ENCODE measurements at places on chromosomes 7 and 10.

GRCh38 chr10:102418622-102419268, at the start of gene PSD:
TSS of gene PSD (minus strand) at chr10:102418785. CDS start at chr10:102417038, 1,747 bp downstream.
- no peak for DNase-seq

DNA sequence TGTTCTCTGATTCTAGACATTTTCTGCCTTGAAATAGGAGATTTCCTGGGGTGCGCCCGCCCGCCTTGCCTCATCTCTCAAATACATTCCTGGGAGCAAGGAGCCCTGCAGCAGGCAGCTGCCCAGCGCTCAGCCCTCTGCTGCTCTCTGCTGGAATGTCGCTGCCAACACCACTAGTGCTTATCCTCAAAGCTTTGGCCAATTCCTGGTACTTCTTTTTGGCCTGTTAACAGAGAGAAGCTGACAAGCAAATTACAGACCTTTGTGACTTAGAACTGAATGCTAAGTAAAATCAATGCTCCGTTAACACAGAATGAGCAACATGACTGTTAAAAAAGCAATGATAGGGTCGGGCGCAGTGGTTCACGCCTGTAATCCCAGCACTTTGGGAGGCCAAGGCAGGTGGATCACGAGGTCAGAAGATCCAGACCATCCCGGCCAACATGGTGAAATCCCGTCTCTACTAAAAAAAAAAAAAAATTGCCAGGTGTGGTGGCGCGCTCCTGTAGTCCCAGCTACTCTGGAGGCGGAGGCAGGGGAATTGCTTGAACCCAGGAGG, 41.9 kb upstream of the SYPL1 start:
- peak; percentile 54 for DNase-seq

GRCh38 chr10:85032981-85033380, 704.6 kb downstream of the CCSER2 start:
- DNase-seq: no peak

GRCh38 chr7:6691103-6691502, 15.6 kb downstream of the ZNF12 start:
- no peak for DNase-seq

- DNase-seq: peak; percentile 26
Measured at GRCh38 chr10:109773288-109774120, 149.8 kb downstream of the XPNPEP1 start.

DNA sequence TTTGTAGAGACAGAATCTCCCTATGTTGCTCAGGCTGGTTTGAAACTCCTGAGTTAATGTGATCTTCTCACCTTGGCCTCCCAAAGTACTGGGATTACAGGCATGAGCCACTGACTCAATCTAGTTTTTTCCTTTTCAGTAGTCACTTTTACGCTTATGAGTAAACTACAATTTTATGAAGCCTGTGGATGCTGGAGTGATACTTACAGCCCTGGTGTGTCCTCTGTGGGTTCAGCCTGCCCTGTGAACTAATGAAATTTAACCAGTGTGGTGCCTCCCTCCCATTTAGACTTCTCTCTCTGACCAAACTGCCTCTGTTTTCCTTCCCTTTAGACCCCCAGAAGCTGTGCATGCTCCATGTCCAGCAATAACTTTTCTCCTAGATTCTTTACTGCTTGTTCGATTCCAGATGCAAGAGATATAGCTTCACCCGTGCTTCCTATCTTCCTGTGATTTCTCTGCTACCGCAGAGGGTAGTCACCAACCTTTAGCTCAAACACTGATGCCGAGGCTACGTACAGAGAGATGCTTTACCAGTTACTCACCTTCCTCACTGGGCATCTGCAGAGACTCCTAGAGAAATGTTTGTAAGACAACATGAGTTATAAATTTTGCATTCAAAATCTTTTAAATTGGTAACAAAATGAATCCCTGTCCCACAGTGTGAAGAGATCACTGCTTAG, 90.8 kb downstream of the KIAA1217 start:
- no peak for DNase-seq

- no peak for DNase-seq
Measured at GRCh38 chr7:127689194-127689772, 37.3 kb downstream of the SND1 start.

DNA sequence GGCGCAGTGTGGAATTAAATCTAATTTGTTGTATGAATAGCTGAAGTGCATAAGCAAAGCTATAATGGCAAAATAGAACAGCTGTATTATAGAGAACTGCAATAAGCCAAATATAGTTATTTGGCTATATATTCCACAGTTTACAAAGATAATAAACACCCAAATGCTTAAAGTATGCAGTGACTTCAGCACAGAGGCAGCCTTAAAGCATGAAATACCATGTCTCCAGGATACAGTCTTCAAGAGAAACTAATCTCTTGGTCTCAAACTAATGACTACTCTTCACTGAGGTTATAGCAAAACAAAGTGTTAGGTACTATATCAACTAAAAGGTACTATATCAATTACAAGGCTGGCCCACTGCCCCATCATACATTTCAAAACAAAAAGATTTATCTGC, 48.0 kb downstream of the NT5C2 start:
- DNase-seq: no peak

GRCh38 chr10:46287846-46288477, 1.2 kb downstream of the ANTXRL start:
- no peak for DNase-seq

DNA sequence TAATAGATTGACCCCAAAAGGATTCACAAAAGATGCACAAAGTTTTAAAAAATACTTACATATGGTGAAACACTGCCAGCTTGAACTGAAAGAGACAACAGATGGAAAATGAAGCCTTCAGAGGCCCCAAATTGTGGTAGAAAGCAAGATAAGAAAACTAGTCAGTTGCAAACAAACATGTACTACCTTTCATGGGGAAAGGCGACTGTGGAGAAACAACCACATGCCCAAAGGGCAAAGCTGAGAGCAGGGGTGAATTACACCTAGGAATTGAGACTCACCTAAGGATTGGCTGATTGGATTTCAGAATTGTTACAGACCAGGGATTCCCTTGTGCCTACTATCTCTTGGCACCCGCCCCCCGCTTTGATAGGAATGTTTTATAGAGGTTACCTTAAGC, 13.1 kb downstream of the EPC1 start:
- no peak for DNase-seq

DNA sequence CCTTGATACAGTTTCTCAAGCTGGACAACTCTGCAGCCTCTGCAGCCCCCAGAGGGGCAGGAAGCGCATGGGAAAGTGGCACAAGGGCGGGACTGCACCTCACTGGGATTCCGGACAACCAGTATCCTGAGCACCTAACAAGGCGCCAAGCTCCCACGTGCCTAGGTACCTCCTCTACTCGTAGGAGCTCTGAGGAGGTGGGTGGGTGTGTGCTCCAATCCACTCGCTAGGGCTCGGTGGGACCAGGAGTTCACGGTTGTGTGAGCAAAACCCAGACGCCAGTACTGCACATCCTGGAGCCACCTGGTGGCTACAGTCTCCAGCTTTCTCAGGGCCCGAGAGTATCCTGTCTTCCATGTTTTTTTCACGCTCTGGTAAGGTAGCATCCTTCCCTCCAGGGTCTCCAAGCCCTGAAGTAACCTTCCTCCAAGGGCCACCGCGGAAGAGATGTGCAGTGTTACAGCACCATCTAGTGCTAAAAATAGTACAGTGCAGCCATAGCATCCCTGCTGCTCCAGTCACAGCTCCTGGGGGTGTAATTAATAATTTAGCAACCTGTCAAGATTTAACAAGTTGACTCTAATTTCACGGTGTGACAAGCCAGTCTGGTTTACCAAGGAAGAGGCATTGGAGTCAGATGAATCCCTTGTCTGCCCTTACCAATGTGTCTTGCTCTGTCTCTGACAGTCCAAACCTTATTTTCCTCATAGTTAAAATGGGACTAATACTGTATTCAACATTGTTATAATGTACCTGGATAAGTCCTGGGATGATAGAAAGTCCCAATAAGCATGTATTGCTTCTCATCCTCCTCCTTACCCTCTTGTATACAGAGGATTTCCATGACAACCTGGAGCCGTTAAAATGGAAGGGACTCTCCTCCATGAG, 70.4 kb downstream of the HERPUD2 start:
- peak; percentile 31 for DNase-seq

DNA sequence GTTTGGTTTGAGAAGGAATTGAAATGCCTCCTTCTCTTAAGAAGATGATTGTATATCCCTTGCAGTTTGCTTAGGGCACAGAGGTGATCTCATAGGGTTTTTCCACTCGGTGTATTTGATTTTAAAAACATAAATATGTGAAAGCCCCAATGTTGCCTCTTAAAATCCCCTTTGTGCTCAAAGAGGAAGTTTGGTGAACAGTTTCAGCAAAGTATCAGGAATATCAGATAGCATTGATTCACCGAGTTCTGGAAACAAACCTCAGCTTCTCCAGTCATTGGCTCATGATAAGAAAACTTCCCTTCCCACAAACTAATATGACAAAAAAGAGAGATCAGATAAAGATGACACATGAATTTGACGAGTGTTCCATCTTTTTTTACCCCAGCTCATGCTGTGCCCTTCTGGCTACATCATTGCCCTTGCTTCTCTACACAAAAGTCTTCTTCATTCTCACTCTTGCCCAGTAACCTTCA, 20.1 kb upstream of the SMNDC1 start:
- no peak for DNase-seq

GRCh38 chr7:88357781-88358525, 51.3 kb upstream of the STEAP4 start:
- DNase-seq: peak; percentile 13

- DNase-seq: no peak
Measured at GRCh38 chr7:83362871-83363550, 200.3 kb upstream of the PCLO start.

DNA sequence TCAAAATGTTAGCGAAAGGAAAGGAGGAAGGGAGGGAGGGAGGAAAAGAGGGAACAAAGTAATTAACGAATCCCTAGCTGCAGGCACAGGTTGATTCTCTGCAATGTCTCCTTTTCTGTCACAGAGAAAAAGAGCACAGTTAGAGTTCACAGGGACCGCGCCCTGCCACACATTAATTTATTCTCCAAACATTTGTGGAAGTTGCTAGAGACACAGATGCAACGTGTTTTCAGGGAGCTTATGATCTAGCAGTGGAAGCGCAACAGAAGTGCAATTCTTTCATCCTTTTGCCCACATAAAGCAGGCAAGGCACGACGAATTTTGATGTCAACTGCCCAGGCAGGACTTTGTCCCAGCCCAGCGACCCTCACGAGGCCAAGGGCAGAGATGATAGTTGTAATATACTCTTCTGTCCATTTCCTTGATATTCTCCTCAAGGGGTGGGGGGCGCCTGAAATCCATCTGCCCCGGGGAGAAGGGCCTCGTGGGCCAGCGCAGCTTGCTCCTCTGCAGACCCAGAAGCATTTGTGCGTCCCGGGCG, 101.7 kb upstream of the ZNF438 start:
- DNase-seq: no peak

GRCh38 chr10:95394161-95394880, 103.5 kb upstream of the PDLIM1 start:
- peak; percentile 20 for DNase-seq

DNA sequence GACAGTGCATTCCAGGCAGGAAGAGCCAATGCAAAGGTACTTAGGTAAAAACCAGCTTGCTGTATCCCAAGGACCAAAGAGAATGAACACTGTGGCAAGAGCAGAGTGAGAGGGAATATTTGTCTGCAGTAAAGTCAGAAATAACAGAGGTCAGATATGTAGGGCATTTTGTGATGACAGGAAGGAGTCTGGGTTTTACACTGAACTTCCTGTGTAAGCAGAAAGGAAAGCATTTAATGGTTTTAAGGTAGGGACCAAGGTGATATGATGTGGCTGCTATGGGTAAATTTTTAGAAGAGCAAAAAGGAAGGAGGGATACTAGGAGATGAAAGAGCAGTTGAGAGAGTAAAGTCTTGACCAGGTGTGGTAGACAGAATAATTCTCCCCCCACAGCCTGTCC, 10.1 kb downstream of the ABCB1 start:
- no peak for DNase-seq

DNA sequence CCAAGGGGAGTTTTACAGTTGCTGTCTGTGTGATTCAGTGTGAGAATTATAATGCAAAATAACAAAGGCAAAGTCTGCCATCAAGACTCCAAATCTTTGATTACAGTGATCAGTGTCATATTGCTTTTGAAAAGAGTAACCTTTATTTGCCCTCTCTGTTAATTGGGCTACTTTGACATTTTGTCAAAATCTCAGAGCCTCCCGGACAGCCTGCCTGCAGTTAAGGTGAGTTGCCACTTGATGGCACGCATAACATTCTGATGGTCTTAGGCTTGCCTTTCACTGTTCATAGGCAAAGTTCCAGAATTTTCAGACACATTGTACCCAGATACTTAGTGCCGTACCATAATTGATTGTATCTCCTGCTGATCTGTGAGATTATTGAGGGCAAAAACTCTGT, 253.5 kb downstream of the ABCA13 start:
- DNase-seq: peak; percentile 23

DNA sequence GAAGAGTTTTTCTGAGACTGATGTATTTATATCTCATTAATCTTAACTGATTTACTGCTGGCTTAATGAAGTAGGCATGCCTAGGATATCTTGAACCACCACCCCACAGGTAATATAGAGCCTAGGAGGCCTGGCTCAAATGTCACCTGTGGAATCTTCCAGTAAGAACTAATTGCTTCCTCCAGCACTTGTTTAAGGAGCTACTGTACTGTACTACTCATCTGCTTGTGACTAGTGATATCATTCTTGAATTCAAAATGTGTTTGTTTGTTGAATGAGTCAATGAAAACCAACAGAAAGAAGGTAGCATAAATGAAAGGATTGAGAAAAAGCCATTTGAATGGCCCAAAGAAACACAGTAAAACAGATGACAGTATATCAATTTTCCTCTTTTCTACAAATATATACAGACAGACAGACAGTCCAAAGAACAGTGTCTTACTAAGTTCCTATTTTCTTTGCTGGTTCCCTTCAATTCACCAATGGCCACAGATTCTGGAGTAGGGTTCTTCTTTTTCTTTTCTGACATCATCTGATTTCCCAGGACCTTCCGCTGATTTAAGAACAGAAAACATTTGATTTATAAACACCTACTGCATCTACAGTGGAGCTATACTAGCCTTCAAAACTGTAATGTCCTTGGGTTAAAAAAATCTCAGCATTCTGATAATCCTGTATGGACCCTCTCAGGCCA, 43.7 kb upstream of the SLIT1 start:
- no peak for DNase-seq

Measured in HepG2 (cell line).